Esophagus squamous epithelium (tissue), 5 donors: ENCODE measurements at places on chromosomes 4 and X.

DNA sequence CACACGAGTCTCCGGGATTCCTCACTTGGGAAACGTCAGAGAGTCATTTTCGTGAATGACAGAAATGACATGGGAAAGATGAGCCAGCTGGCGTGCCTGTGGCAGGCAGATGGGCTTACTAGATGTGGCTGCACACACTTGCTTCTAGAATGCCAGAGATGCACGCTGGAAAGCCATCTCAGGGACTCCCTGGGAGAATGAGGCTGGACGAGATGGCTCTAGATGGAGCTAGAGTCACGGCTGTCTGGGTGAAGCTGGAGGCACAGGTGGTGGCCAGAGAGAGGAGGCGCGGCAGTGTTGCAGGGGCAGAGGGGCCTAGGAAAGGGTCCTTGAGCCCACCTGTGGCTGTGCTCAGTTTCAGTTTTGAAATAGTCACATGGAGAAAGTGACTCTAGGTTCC, 26.0 kb downstream of the TKTL1 start:
- DNase-seq = no peak

- DNase-seq = no peak
Observed at GRCh38 chr4:40190880-40191815, 5.7 kb upstream of the RHOH start.

- no peak for DNase-seq
Observed at GRCh38 chr4:142567199-142567598, 278.9 kb downstream of the INPP4B start.

- DNase-seq = no peak
Observed at GRCh38 chrX:47145395-47146120, 537 bp downstream of the RBM10 start.

DNA sequence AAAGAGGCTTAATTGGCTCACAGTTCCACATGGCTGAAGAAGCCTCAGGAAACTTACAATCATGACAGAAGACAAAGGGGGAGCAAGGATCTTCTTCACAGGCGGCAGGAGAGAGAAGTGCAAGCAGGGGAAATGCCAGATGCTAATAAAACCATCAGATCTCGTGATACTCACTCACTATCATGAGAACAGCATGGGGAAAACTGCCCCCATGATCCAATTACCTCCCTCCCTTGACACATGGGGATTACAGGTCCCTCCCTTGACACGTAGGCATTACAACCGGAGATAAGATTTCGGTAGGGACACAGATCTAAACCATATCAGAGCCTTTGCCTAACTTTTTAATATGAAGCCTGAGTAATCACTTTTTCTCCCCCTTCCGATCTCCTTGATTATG, 43.7 kb upstream of the MAPK10 start:
- no peak for DNase-seq

GRCh38 chr4:173930329-173930967, 353.0 kb downstream of the FBXO8 start:
- DNase-seq = no peak

- DNase-seq = no peak
Observed at GRCh38 chr4:8285976-8286718, 16.6 kb downstream of the HTRA3 start.

DNA sequence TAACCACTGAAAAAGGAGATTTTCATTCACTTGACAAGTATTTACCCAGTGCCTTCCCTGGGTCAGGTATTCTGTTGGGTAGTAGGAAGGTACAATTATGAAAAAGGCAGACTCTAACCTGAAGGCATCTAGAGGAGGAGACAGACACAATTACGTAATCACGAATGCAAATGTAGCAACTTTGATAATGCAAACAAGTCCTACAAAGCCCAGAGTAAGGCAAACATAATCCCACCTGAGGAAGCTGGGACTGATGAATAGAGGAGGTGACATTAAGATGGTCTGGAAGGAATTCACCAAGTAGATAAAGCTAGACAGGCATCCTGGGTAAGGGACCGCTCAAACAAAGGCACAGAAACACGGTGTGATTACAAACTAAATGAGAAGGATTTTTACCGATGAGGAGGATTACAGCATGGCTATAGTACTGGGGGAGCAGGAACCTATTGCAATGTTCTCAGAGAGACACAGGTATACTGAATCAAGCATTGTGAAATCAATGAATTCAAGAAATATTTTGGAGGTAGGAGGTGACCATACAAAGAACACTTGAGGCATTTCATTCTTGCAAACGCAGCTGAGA, 37.1 kb downstream of the TMEM150C start:
- DNase-seq = no peak

GRCh38 chr4:185099024-185099682, 43.9 kb upstream of the SLC25A4 start:
- DNase-seq = no peak

DNA sequence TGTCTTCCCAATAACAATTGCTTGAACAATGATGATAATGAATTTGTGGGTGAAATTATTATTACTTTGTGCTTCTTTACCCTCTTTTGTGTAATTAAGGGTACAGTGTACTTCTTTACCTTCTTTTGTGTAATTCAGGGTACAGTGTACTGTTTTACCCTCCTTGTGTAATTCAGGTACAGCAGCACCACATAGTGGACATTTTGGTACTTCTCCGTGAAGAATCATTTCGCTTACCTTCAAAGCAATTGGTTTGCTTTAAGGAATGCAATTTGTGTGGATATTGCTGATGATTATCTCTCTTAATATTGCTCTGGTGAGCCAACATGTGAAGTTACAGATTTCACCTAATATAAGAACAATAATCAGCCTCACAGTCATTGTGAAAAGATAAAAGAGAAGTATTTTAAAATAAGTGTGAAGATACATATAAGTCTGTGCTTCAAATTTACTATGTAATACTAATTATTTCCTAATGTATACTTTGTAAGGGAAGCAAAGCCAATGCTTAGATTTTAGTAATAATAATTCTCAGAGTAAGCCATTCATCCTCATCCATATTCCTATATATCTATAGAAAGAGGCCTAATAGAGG, 27.2 kb upstream of the SEC24B start:
- DNase-seq = no peak

GRCh38 chrX:86935988-86936387, 581.6 kb upstream of the KLHL4 start:
- no peak for DNase-seq

DNA sequence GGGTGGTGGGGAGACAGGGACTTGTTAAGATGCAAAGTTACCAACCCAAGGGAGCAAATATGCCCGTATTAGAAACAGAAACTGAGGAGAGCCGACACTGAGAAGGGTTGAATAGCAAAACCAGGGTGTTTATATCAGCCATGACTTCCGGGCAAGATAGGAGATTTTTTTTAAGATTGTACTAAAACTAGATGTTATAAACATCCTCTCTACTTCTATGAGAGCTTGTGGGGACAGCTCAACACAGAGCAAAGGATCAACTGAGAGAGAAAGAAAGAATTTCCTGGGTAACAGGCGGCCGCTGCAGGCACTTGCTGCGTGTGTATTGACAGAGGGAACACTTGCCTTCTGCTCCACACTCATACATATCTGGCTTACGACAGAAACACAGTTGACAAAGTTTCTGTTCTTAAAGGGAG, 49.1 kb upstream of the FBXW7 start:
- DNase-seq = no peak
